ENCODE measurements at places on chromosomes 3 and 15. TPM values are rescaled to one million over a fixed set of nuclear protein-coding genes. Genes with fewer than 3 reads are reported as not detected.

- DNase-seq: no peak
Observed at GRCh38 chr3:75272691-75273090, 391.4 kb upstream of the FRG2C start.

DNA sequence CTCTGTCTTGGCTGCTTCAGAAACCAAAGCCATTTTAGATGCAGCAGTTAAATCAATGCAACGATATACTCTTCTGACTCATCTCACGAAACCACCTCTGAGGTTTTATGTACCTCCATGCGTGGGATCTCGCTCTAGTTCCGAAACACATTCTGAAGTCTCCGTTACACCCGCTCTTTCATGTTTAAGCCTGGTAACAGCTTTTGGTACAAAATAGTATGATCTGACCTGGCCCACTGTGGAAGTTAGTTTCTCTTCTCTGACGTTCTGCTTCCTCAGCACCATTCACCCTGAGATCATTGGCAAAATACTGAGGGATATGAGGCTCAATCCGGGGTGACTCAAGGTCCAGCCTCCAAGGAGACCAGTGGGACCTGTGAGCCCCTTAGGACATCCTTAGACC, 121.9 kb downstream of the TMEM266 start:
- peak; percentile 61 for DNase-seq

Gene CYP8B1
- not detected for total RNA-seq

DNA sequence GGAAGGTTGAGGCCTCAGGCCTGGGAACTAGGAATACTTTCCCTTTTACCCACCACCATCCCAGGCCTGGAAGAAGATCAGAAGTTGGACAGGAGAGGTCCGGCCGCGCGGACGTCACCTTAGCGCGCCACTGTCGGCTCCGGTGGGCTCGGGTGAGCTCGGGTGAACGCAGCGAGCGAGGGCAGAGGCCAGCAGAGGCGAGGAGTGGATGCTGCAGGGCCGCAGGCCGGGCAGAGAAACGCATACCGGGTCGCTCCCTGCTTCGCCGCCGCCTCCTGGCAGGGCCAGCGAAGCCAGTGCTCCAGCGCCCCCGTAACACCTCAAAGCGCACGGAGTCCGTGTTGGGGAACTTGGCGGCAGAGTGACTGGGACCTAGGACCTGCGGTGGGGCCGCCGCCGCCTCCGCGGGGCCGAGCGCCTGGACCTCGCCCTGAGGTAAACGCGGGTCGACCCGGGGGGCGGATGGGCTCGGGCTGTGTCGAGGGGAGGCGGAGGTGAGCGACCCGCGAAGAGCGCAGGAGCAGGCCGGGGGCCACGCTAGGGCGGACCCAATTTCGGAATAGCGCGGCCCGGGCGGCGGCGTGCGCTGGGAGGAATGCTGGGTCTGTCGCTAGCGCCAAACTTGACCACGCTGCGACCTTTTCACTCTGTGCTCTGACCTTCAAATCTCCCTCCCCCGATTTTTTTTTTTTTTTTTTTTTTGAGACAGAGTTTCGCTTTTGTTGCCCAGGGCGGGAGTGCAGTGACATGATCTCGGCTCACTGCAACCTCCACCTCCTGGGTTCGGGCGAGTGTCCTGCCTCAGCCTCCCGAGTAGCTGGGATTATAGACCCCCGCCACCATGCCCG, 1.6 kb downstream of the CYP11A1 start:
- no peak for DNase-seq

- no peak for DNase-seq
Observed at GRCh38 chr15:89828281-89829145, 13.9 kb upstream of the ANPEP start.

DNA sequence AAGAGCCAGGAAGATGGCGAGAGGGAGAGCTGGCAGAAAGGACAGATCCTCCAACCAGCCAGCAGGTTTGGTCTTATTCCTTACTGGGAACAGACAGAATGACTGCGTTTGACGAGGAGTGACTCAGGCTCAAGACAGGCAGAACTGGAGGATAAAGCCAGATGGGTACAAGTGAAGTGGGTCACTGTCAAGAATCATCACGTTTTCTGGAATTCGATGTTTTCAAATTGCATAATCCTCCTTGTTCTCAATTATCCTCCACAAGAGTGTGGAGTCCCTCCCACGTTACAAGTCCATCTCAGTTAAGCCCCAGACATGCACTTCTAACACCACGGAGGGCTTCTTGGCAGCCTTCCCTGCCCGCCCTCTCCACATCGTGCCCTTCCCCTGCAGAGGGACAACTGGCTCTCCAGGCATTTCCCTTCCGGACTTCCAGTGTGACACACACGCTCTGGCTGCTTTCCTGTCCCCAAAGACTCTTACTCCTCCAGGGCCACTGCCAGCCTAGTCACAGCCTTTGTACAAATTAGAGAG, 183.1 kb downstream of the CHST2 start:
- DNase-seq: no peak

Gene GPR156
- total RNA-seq: 0.11 TPM

Gene LINGO1
- total RNA-seq: not detected

GRCh38 chr3:126208606-126209256, 28.3 kb upstream of the ALDH1L1 start:
- no peak for DNase-seq

Gene CPA3
- total RNA-seq: not detected

Gene ZNF620
- total RNA-seq: 3.8 TPM

DNA sequence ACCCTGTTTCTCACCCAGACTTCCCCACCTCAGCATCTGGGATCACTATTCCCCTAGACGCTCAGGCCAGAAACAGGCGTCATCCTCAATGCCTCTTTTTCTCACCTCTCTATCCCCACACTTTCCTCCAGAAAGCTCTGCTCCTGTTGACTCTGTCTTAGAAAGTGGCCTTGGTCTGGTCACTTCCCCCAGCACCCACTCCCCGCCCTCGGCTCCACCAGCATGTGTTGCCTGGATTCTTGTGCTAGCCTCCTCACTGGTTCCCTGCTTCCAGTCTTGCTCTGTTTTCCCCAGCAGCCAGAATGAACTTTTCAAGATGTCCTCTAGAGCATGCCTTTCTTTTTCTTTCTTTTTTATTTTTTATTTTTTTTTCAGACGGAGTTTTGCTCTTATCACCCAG, 39.7 kb upstream of the ESYT3 start:
- no peak for DNase-seq

- no peak for DNase-seq
Observed at GRCh38 chr3:61841111-61841845, 279.9 kb downstream of the PTPRG start.

GRCh38 chr15:62606376-62607113, 436.0 kb upstream of the TPM1 start:
- no peak for DNase-seq

- no peak for DNase-seq
Observed at GRCh38 chr15:37086521-37086920, 13.8 kb downstream of the MEIS2 start.

Gene SNTN
- not detected for total RNA-seq

Gene PAQR9
- total RNA-seq: not detected

Gene NR2E3
- not detected for total RNA-seq

- no peak for DNase-seq
Observed at GRCh38 chr3:30233913-30234646, 372.3 kb upstream of the TGFBR2 start.

Gene NPAP1
- not detected for total RNA-seq

GRCh38 chr3:147423798-147424580, 14.8 kb downstream of the ZIC1 start:
- DNase-seq: no peak

DNA sequence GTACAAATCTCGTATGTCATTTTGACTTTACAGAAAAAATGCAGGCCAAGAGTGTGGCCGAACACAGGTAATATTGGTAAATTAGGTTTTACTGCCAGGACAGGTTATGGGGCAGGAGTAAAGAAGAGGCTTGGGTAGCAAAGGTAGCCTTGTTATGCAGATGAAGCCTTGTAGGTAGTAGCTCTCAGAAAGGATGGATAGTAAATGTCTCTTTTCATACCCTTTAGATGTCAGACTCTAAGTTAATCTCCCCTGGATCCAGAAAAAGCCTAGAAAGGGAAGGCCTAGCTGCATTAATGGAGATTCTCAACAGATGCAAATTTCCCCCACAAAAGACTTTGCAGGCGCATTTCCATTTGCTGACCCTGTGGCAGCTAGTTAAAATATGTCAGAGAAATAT, 1445.1 kb upstream of the CADM2 start:
- no peak for DNase-seq

Gene UNC45A
- 65.6 TPM for total RNA-seq

Gene GOLGA8M
- 0.35 TPM for total RNA-seq

GRCh38 chr15:29142129-29142747, 127.4 kb downstream of the NSMCE3 start:
- DNase-seq: no peak

DNA sequence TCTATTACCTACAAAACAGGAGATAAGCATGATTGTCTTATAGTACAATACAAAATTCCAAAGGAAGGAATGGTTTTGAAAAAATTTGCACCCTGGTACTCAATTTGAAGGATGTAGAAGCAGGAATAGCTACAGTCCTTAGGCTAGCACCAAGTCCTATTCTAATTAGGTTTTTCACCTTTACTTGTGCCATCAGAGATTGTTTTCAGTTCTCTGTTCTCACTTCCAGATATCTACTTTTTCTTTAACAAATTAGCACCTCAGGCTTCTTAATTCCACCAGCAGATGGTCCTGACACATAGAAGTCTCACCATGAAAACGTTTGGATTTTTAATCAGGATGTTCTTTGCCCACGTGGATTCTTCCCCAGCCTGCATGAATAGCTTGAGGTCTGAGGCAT, 43.8 kb downstream of the IL5RA start:
- no peak for DNase-seq

- no peak for DNase-seq
Observed at GRCh38 chr15:35393398-35393797, 152.6 kb downstream of the DPH6 start.

Gene ACSBG1
- total RNA-seq: not detected

- DNase-seq: no peak
Observed at GRCh38 chr3:175207361-175207760, 348.2 kb downstream of the NAALADL2 start.

Gene HYAL1
- 0.37 TPM for total RNA-seq

Gene PLS1
- total RNA-seq: 5.1 TPM

GRCh38 chr3:57382933-57383332, 90.4 kb upstream of the ASB14 start:
- DNase-seq: no peak

DNA sequence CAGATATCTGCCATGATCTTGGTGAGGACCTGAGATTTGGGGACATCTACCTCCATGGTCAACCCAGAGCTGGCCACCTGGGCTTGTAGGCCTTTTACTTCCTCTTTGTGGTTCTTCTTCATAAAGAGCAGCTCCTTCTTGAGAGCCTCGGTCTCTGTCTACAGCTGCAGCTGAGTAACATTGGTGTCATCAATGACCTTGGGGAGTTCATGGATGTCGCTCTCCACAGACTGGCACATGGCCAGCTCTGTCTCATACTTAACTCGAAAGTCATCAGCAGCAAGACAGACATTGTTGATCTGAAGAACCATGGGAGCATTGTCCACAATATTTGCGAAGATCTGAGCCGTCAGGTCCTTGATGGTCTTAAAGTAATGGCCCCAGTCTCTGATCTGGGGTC, 15.7 kb upstream of the RASA2 start:
- no peak for DNase-seq

Gene UROC1
- total RNA-seq: not detected

- DNase-seq: no peak
Observed at GRCh38 chr3:46412786-46413298, 5.8 kb downstream of the CCRL2 start.

DNA sequence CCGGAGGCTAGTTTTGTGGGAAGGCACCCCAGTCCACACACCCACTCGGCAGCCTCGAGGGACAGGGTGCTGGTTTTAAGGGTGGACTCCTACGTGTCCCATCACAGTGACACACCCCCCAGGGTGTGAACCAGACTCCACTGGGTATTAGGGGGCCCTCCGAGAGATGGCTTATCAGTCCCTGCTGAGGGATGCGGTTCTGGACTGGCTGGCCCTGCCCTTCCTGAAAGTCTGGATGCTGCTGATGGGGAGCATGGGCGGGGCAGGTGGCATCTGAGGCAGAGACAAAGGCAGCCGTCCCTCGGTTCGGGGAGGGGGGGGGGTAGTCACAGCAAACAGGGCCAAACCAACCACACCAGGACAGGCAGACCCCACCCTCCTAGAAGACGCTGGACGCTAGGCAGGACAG, 939 bp upstream of the ULK3 start:
- DNase-seq: no peak

GRCh38 chr15:98063871-98064270, 103.4 kb downstream of the ARRDC4 start:
- no peak for DNase-seq

- DNase-seq: peak; percentile 92
Observed at GRCh38 chr3:183428447-183429211, at the start of gene MCF2L2. TSS of gene MCF2L2 (minus strand) at chr3:183428619. CDS start at chr3:183427977, 642 bp downstream.

Gene STRA6
- not detected for total RNA-seq

DNA sequence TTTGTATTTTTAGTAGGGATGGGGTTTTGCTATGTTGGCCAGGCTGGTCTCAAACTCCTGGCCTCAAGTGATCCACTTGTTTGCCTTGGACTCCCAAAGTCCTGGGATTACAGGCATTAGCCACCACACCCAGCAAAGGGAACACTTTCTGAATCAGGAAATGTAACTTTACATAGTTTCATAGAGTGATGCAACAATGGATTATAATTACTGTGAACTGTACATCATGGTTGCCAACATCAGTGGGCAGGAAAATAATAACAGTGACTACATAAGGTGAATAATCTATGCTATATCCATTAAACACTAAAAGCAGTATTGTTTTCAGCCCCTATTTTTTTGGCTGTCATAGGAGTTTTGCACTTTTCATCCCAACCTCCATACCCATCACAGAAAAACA, 5.0 kb upstream of the KPNA1 start:
- no peak for DNase-seq

GRCh38 chr3:174439331-174440252, 419.5 kb upstream of the NAALADL2 start:
- DNase-seq: no peak

DNA sequence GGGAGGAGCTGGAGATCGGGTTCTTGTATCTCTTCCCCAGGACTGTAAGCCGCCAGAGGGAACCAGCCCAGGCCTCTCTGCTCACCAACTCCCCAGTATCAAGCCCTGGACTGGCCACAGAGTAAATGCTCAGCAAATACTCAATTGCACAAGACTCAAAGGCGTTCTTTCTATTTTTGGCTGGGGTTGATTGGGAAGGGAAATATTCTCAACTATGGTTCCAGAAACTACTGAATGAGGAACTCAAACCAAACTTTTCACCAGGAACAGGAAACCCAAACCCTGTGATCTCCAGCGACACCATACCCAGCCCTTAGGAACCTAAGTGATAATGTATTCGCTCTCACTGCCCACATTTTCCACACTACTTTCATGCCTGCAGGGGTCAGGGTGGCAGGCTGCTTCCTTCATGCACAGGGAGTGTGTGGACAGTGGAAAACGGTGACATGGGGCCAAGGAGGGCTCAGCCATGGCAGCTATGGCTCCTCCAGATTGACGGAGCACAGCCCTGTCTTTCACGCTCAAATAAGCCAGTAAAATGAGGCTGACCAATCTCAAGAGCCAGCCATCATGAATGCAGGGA, 124.7 kb upstream of the RAD18 start:
- no peak for DNase-seq

- DNase-seq: no peak
Observed at GRCh38 chr3:30578986-30579579, 27.3 kb upstream of the TGFBR2 start.

Data from activated CD4-positive, alpha-beta T cell treated with anti-CD3 and anti-CD28 coated beads for 36 hours (primary cell).